Liver (tissue), 10 donors: ENCODE measurements at places on chromosomes 7 and 10. TPM values are rescaled to one million over a fixed set of nuclear protein-coding genes. Genes with fewer than 3 reads are reported as not detected.

The GRID2IP gene
- total RNA-seq, result 0.08 TPM

The XPNPEP1 gene
- total RNA-seq, result 38.1 TPM

The RPA3 gene
- 13.0 TPM for total RNA-seq

The CPXM2 gene
- 0.92 TPM for total RNA-seq

DNA sequence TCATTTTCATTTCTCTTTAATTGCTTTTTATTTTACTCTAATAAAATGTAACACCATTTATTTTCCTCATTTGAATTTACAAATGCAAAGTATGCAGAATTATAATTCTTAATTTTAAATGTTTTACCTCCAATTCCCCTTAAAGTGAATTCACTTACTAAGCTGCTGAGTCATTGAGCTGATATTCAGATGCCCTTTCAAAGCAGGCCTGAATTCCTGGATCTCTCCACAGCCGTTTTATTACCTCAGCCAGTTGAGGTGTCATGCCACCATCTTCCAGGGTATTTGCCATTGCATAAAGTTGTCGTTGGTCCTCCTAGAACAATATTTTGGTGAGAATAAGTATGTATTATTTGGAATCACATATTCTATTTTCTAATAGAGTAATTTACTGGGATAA lies 33.2 kb downstream of the GNAT3 start:
- no peak overlapping the region for H3K27ac ChIP-seq
- DNase-seq, result no peak
- H3K4me3 ChIP-seq, result no peak overlapping the region

DNA sequence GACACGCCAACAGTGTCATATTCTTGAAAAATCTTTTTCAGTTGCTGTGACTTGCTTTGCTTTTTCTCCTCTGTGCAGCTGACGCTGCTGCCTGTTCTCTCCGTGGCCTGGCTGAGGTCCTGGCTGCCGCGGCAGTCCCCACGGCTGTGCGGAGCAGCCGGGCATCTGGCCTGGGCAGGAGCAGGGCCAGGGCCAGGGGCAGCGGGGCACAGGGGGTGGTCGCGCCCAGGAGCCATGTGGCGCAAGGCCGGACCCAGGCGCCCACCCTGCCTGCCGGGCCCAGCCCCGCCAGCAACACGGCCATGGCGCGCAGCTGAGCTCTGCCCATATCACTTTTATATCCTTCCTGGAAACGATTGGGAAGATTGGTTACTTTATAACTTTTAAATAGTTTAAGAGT lies 109.4 kb upstream of the ACBD5 start:
- no peak overlapping the region for H3K27ac ChIP-seq
- H3K36me3 ChIP-seq, result no peaks in the 10 kb centered on the region
- DNase-seq, result no peak
- no peaks in the 10 kb centered on the region for H3K4me1 ChIP-seq
- H3K4me3 ChIP-seq, result no peak overlapping the region

DNA sequence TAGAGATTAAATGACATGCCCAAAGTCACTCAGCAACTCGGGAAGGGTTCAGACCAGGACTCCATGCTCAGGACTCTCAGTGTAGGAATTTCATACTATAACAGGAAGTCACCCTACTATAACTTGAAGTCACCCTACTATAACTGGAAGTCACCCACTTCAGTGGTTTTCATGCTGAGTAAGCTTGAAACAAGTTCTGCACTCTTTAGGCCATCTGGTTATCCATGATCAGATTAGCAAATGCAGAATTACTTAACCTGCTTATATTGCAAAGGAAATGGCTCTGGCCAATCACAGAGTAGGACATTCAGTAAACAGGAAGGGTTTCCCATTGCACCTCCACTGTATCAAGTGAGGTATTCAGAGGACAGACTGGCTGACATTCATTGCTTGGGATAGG lies 1240.4 kb downstream of the GATA3 start:
- H3K4me3 ChIP-seq, result no peak overlapping the region
- H3K27ac ChIP-seq, result no peak overlapping the region

DNA sequence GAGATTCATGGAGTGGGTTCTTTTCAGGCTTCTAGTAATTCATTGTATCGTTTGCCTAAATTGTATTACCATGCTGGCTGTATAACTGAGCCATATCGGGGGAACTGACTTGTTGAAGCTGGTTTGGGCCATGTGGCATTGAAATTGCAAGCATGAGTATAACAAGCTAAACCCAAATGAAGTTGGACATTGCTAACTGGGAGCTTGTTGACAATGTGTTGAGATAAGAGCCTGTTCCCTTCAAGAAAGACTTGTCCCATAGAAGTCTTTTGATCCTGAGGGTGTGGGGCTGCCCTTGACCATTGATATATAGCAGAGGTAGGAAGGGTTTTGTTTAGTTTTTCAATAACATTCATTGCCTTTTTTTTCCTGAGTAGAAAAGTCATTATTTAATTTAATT lies 156.0 kb downstream of the VTI1A start:
- no peaks in the 10 kb centered on the region for H3K4me1 ChIP-seq
- no peaks in the 10 kb centered on the region for H3K36me3 ChIP-seq
- no peak overlapping the region for H3K4me3 ChIP-seq
- DNase-seq, result no peak

DNA sequence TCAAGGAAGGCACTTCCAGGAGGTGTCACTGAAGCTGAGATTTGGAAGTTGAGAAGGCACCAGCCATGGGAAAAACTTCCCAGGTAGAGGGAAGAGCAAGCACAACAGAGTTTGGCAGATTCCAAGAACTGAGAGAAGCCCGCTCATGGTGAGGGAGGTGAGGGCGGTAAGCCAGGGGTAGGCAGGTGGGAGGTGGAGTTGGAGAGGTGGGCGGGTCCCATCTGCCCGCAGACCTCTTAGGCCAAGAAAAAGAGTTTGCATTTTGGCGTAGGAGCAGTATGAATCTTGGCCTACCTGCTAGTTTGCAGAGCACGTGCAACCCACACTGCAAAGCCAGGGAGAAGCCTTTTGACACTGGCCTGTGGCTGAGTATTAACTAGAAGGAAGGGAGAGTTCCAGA lies 18.8 kb downstream of the FRMPD2 start:
- H3K27me3 ChIP-seq, result no peaks in the 10 kb centered on the region
- H3K4me3 ChIP-seq, result no peak overlapping the region
- H3K36me3 ChIP-seq, result no peaks in the 10 kb centered on the region
- no peak for DNase-seq
- H3K27ac ChIP-seq, result no peak overlapping the region
- H3K4me1 ChIP-seq, result no peaks in the 10 kb centered on the region

DNA sequence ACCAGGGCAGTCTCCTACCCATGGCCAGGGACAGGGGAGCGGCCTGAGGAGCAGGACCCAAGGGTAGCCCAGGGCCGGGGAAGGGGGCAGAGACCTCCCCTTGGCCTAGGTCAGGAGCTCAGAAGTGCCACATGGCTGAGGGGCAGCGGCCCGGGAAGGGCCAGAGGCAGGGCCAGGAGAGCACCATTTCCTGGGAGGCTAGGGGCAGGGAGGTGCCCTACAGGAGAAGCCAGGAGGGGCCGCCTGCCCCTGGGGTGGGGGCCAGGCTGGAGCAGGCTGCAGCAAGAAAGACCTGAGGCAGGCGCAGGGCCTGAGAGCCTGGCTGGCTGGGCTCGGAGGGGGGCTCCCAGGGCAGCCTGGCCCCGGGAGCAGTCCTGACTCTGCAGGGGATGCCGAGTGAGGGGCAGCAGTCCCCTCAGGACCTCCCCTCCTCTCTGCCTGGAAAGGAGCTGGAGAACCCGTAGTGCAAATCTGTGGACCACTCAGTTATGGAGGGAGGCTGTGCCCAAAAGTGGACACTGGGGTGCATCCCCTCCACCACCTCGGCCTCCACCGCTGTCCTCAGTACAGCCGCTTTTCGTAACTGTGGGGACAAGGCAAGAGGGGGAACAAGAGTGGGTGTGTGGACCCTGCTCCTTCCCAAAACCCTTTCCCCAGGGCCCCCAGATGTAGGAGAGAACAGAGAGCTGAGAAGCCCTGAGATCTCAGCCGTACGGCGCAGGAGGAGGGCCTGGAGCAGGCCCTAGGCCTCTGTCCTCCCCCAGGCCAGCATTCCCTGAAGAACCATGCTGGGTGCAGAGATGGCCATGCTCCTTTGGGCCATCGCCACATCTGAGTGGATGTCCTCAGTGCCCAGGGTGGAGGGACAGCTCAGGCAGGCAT lies 17.1 kb downstream of the IMPDH1 start:
- no peaks in the 10 kb centered on the region for H3K4me1 ChIP-seq
- no peak overlapping the region for H3K27ac ChIP-seq
- DNase-seq, result no peak
- H3K4me3 ChIP-seq, result no peak overlapping the region

- H3K27me3 ChIP-seq, result no peaks in the 10 kb centered on the region
- H3K27ac ChIP-seq, result peak overlapping the region; percentile 74
These were observed 48.1 kb downstream of the SORBS1 start for GRCh38 chr10:95513008-95513589.

DNA sequence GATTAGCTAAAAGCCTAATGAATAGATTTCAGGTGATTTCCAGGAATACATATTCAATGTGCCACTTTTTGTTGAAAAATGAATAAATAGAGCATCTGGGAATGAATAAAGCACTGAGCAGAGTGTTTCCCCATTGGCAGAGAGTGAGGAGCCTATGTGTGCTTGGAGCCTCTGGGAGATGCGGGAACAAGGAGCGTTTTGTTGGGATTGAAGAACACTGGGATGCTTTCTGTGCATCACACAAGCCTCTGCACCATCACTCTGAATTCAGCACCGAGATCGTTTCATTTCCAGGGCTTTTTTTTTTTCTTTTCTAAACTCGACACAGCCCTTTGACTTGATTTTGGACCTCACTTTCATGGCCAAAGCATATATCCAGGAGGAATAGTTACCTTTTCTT lies 111.4 kb downstream of the BAMBI start:
- no peak overlapping the region for H3K4me3 ChIP-seq
- H3K4me1 ChIP-seq, result no peaks in the 10 kb centered on the region
- DNase-seq, result no peak
- no peaks in the 10 kb centered on the region for H3K27me3 ChIP-seq
- no peaks in the 10 kb centered on the region for H3K36me3 ChIP-seq

GRCh38 chr7:132353936-132354335 lies 222.3 kb downstream of the PLXNA4 start:
- no peak overlapping the region for H3K27ac ChIP-seq
- H3K4me3 ChIP-seq, result no peak overlapping the region
- no peaks in the 10 kb centered on the region for H3K36me3 ChIP-seq
- H3K4me1 ChIP-seq, result peaks cover 3% of the 10 kb centered on the region

- H3K4me3 ChIP-seq, result peak overlapping the region; percentile 58
- H3K27ac ChIP-seq, result no peak overlapping the region
- no peaks in the 10 kb centered on the region for H3K27me3 ChIP-seq
- H3K36me3 ChIP-seq, result no peaks in the 10 kb centered on the region
- no peak for DNase-seq
These were observed 770 bp downstream of the PLXNA4 start for GRCh38 chr7:132575419-132575981.

- H3K27ac ChIP-seq, result no peak overlapping the region
- H3K27me3 ChIP-seq, result no peaks in the 10 kb centered on the region
- no peak for DNase-seq
- no peak overlapping the region for H3K4me3 ChIP-seq
- no peaks in the 10 kb centered on the region for H3K36me3 ChIP-seq
These were observed 578.1 kb upstream of the FZD8 start for GRCh38 chr10:36220151-36220550.

- no peaks in the 10 kb centered on the region for H3K27me3 ChIP-seq
- H3K4me3 ChIP-seq, result no peak overlapping the region
- H3K27ac ChIP-seq, result no peak overlapping the region
- no peaks in the 10 kb centered on the region for H3K36me3 ChIP-seq
These were observed 163.7 kb downstream of the WNT2 start for GRCh38 chr7:117158941-117159697.

GRCh38 chr7:109003742-109004141 lies 434.1 kb downstream of the DNAJB9 start:
- H3K27me3 ChIP-seq, result no peaks in the 10 kb centered on the region
- H3K4me3 ChIP-seq, result no peak overlapping the region
- H3K27ac ChIP-seq, result no peak overlapping the region
- H3K36me3 ChIP-seq, result no peaks in the 10 kb centered on the region
- no peaks in the 10 kb centered on the region for H3K4me1 ChIP-seq

GRCh38 chr10:119969609-119970008 lies 77.1 kb downstream of the SEC23IP start:
- no peak overlapping the region for H3K27ac ChIP-seq
- no peaks in the 10 kb centered on the region for H3K36me3 ChIP-seq
- H3K27me3 ChIP-seq, result no peaks in the 10 kb centered on the region
- no peak for DNase-seq

DNA sequence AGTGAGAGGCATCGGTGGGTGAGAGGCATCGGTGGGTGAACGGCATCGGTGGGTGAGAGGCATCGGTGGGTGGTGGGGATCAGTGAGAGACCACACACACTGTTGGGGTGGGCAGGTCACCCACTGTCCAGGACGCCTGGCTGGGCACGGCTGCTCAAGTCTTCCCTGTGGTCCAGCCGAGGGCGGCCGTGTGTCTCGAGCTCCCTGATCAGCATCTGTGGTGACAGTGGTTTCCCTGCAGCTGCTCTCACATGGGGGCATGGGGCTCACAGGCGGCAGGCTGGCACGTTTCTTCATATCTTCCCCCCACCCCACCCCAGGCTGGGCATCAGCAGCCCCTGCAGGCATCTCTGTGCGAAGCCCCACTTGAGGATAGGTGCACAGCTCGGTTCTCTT lies 78.2 kb downstream of the NKX6-2 start:
- H3K27ac ChIP-seq, result no peak overlapping the region
- no peak for DNase-seq
- H3K4me1 ChIP-seq, result peaks cover 10% of the 10 kb centered on the region
- H3K27me3 ChIP-seq, result no peaks in the 10 kb centered on the region

DNA sequence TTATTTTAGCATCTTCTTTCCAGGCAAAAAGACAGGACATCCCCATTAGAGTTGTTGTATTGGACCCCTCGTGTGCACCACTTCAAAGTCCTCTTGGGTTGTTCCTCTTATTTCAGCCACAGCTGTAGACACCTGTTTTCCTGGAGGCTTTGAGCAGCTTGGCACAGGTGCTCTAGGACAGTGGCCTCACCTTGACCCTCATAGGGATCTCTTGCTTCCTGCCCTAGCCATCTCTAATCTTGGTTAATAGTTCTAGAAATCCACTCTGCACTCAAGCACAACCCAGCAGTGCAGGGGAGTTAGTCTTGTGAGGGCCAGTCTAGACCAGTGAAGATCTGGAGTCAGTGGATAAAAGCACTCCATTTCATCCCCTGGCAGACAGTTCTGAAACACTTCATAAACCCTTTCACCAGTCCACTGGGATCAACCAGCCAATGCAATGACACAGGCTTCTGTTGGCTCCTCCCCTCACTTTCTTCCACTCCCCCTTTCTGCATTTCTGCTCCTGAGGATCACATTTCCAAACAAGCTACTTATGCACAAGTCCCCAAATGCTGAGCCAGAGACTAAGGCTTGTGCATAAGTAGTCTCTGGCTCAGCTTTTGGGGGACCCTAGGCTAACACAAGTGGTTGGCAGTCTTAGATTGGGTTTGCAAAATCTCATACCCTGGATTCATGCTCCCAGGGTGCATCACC lies 131.5 kb upstream of the LAMB4 start:
- no peaks in the 10 kb centered on the region for H3K27me3 ChIP-seq
- no peak for DNase-seq
- no peak overlapping the region for H3K4me3 ChIP-seq
- H3K4me1 ChIP-seq, result no peaks in the 10 kb centered on the region

- H3K27me3 ChIP-seq, result peaks cover 3% of the 10 kb centered on the region
- H3K4me1 ChIP-seq, result peaks cover 11% of the 10 kb centered on the region
- H3K27ac ChIP-seq, result no peak overlapping the region
These were observed 49.1 kb downstream of the AOC1 start for GRCh38 chr7:150901160-150902035.

- no peak for DNase-seq
These were observed 243.6 kb downstream of the PTPRN2 start for GRCh38 chr7:158343936-158344455.
